ENCODE measurements at places on chromosomes 7 and 10.

DNA sequence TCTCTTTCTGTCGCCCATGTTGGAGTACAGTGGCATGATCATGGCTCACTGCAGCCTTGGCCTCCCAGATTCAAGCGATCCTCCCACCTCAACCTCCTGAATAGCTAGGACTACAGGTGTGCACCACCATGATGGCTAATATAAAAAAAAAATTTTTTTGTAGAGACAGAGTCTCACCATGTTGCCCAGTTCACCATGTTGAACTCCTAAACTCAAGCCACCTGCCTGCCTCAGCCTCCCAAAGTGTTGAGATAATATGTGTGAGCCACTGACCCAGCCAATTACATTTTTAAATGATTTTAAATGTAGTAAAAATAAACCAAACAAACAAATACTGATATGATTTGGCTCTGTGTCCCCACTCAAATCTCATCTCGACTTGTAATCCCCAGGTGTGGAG, 101.7 kb upstream of the LEP start:
- H3K27ac ChIP-seq = no peak overlapping the region
- no peaks in the 10 kb centered on the region for H3K36me3 ChIP-seq
- H3K4me3 ChIP-seq = no peak overlapping the region
- H3K27me3 ChIP-seq = no peaks in the 10 kb centered on the region
- DNase-seq = no peak

- no peak overlapping the region for H3K4me3 ChIP-seq
- no peak overlapping the region for H3K27ac ChIP-seq
- H3K36me3 ChIP-seq = no peaks in the 10 kb centered on the region
- peaks cover 14% of the 10 kb centered on the region for H3K4me1 ChIP-seq
- DNase-seq = peak; percentile 87
Observed at GRCh38 chr7:108049962-108050361, 47.0 kb upstream of the LAMB1 start.

GRCh38 chr7:150968734-150969372, 9.3 kb downstream of the KCNH2 start:
- peaks cover 9% of the 10 kb centered on the region for H3K4me1 ChIP-seq
- no peak for DNase-seq
- H3K27me3 ChIP-seq = no peaks in the 10 kb centered on the region
- no peaks in the 10 kb centered on the region for H3K36me3 ChIP-seq

DNA sequence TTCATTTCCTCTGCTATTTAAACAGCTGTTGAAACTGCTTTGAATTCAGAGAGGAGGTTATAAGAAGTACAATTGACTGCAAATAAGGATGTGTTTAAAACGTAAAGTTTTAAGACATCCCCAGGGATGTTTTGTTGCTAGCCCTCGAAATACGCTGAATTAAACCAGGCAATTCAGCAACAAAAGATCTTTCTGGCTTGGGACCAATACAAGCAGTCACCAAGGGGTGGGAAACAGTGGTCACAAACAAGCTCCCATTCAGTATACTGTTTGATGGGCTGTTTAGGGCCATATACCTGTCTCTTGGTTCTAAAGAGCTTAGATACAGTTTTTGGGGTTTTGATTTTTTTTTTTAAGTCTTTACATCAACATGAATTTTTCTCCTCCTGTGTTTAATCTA, 446.3 kb upstream of the POT1 start:
- no peak overlapping the region for H3K27ac ChIP-seq
- no peaks in the 10 kb centered on the region for H3K36me3 ChIP-seq
- H3K27me3 ChIP-seq = no peaks in the 10 kb centered on the region
- H3K4me3 ChIP-seq = no peak overlapping the region

GRCh38 chr10:51063659-51064535, 10.4 kb upstream of the PRKG1 start:
- H3K27ac ChIP-seq = no peak overlapping the region
- H3K4me1 ChIP-seq = peaks cover 6% of the 10 kb centered on the region
- no peak overlapping the region for H3K4me3 ChIP-seq
- no peaks in the 10 kb centered on the region for H3K27me3 ChIP-seq
- peak; percentile 43 for DNase-seq

- H3K27ac ChIP-seq = no peak overlapping the region
- no peak overlapping the region for H3K4me3 ChIP-seq
- H3K27me3 ChIP-seq = no peaks in the 10 kb centered on the region
- H3K4me1 ChIP-seq = peaks cover 27% of the 10 kb centered on the region
Observed at GRCh38 chr10:52443419-52444388, 129.6 kb downstream of the DKK1 start.

DNA sequence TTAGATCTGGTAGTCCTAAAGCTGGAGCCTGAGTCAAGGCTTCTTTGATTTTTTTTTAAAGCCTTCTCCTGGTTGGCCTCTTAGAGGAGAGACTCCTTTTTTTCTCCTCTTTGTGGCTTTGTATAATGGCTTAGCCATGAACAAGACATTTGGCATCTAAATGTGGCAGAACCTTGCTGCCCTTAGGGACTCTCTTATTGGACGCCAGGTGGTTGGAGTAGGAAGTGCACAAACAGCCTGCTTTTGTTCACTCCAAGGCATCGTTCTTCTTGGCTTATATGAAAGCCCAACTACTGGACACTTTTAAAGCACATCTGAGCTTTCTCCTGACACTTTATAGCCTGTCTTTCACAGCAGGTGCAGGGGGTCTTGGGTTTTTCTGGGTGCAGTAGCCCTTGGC, 25.0 kb downstream of the ZPBP start:
- H3K4me3 ChIP-seq = no peak overlapping the region
- H3K27me3 ChIP-seq = peaks cover 9% of the 10 kb centered on the region
- no peak overlapping the region for H3K27ac ChIP-seq
- no peaks in the 10 kb centered on the region for H3K36me3 ChIP-seq
- peak; percentile 7 for DNase-seq

DNA sequence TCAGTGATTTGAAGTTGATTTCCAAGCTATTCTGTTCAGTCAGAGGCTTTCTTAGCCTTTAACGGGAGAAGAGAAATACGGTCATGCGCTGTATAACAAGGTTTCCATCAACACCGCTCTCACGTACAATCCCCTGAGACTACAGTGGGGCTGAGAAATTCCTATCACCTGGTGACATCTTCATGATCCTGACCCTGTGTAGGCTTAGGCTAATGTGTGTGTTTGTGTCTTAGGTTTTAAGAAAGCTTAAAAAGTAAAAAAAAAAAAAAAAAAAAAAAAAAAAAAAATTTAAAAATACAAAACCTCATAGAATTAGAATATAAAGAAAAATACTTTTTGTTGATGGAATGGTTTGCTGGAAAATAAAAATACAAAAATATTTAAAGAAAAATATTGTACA, 1.8 kb downstream of the ZNF862 start:
- no peak overlapping the region for H3K27ac ChIP-seq
- H3K36me3 ChIP-seq = no peaks in the 10 kb centered on the region
- H3K4me1 ChIP-seq = peaks cover 12% of the 10 kb centered on the region
- DNase-seq = no peak
- no peaks in the 10 kb centered on the region for H3K27me3 ChIP-seq

DNA sequence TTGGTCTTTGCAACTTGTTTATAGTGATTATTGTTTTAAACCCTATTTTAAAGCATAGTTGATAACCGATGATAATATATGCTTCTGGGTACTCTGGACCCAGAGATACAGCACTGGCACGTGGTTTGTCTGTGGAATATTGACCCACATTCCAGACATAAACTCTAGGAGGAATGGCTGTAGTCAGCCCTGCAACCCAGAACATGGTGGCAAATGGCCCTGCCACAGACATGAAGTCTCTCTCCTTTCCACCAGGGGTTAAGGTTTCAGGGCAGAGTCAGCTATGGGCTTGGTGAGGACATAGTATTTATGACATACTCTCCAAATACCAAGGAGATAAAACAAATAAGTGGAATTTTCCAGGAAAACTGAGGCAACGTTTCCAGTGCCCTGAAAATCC, 83.6 kb downstream of the NAMPT start:
- peaks cover 6% of the 10 kb centered on the region for H3K4me1 ChIP-seq
- H3K27me3 ChIP-seq = no peaks in the 10 kb centered on the region
- H3K27ac ChIP-seq = no peak overlapping the region
- no peak overlapping the region for H3K4me3 ChIP-seq
- H3K36me3 ChIP-seq = no peaks in the 10 kb centered on the region

GRCh38 chr10:129462257-129462795, 4.7 kb upstream of the MGMT start:
- H3K36me3 ChIP-seq = no peaks in the 10 kb centered on the region
- no peak for DNase-seq
- no peak overlapping the region for H3K27ac ChIP-seq
- H3K4me1 ChIP-seq = 0 out of 2 replicates have a peak, but pooled peaks cover 5% of the 10 kb centered on the region

- no peaks in the 10 kb centered on the region for H3K27me3 ChIP-seq
- DNase-seq = no peak
- no peaks in the 10 kb centered on the region for H3K36me3 ChIP-seq
- H3K4me3 ChIP-seq = no peak overlapping the region
- H3K4me1 ChIP-seq = no peaks in the 10 kb centered on the region
Observed at GRCh38 chr7:119037941-119038340, 813.4 kb downstream of the ANKRD7 start.

GRCh38 chr10:49177391-49178355, 10.5 kb downstream of the TMEM273 start:
- peaks cover 9% of the 10 kb centered on the region for H3K4me1 ChIP-seq
- no peaks in the 10 kb centered on the region for H3K36me3 ChIP-seq
- no peak overlapping the region for H3K4me3 ChIP-seq
- no peak for DNase-seq

DNA sequence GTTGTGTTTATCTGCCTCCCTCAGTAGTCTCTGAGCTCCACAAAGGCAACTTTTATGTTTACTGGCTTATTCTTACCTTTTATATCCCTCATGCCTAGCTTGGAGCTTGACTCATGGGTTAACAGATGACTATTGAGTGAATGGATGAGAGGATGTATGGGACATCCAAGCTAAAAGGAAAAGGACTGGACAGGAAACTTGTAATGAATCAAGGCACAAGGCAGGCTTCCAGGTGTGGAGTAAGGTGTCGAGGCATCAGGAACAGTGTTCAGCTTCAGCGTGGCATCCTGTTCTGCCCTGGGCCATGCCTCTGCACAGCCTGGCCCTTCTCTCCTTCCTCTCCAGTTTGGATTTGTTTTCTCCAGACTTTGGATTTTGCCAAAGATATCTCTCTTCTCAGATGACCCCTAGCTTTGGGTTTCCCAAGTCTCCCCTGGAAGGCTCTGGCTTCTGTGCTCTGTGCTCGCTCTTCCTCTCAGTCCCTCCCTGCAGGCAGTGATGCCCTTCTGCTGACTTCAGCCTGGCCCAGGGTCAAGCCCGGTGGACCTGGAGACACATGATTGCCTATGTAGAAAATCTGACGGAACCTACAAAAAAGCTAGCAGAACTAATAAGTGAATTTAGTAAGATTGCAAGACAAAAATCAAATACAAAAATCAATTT, 367.3 kb downstream of the CXCL12 start:
- no peaks in the 10 kb centered on the region for H3K27me3 ChIP-seq
- no peak for DNase-seq
- peaks cover 26% of the 10 kb centered on the region for H3K4me1 ChIP-seq
- no peaks in the 10 kb centered on the region for H3K36me3 ChIP-seq
